Adipocyte (in vitro differentiated cells): ENCODE measurements at places on chromosomes 16 and 17.

DNA sequence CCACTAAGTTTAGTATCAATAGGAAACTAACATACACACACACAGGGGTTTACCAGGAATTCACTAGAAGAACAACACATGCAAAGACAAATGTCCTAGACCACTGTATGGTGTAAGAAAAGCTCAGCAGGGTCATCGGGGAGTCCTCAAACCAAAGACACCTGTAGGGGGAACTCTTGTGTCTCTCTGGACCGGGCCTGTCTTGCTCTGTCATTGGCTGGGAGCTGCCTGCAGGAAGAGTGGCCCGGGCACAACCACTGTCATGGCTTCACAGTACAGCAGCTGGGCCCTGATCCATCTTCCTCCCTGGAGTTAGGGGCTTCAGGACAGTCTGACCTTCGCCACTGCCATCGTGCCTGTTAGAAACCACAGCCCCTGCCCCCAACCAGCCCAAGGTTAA, 263.6 kb upstream of the DYNLRB2 start:
- no peak for DNase-seq

DNA sequence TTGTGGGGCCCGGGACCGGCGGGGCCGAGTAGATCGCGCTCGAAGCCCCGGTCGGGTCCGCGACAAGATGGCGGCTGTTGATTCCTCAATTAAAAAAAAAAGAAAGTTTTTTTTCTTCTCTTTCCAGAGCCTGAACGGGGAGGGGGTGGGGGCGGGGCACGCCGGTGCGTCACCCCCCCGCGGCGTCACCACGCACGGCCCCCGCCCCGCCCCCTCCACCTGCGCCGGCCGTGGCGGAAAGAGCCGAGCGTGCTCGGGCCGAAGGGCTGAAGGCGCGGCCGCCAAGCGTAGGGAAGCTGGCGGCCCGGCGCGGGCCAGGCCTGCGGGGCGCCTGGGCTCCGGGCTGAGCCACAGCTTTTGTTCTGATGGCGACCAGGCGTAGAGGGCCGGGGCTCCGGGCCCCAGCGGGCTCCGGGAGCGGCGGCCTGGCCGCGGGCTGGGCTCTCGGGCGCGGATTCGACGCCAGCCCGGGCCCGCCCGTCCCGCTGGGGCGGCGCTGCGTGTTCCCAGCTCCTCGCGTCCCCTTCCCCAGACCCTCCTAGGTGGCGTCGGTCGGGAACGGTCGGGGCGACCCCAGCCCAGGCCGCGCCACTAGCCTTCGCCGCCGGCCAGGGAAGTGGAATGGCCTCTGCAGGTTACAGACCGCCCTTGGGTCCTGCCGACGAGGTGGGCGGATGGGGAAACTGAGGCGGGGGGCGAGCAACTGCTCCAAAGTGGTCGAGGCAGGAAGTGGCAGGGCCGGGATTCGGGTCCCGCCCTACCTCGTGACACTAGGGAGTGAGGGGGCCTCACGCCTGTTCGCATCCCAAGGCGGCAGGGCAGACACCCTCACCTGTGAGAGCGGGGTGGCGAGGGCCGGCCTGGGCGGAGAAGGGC, at the start of gene CREBBP:
CREBBP (minus strand) TSS at position 91 of the 876 bp plus-strand sequence. CDS start 797 bp downstream, outside the sequence.
- DNase-seq, result peak; percentile 97

- no peak for DNase-seq
Observed at GRCh38 chr17:79079421-79080200, 5.0 kb downstream of the ENGASE start.

DNA sequence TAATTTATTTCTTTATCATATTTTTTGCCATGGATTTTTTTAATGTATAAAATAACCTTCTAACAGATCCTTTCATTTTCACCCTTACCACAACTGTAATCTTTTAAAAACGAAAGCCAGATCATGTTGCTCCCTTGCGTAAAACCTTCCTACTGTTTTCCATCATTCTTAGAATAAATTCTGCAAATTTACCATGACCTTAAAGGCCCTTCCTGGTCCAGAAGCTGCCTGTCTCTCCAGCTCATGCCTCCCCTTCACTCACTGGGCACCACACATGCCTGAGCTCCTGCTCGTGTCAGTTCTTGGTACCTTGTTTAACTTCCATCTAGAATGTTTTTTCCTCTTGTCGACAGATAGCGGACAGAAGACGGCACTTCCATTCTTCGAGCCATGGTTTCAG, 245.0 kb upstream of the CDH5 start:
- no peak for DNase-seq

DNA sequence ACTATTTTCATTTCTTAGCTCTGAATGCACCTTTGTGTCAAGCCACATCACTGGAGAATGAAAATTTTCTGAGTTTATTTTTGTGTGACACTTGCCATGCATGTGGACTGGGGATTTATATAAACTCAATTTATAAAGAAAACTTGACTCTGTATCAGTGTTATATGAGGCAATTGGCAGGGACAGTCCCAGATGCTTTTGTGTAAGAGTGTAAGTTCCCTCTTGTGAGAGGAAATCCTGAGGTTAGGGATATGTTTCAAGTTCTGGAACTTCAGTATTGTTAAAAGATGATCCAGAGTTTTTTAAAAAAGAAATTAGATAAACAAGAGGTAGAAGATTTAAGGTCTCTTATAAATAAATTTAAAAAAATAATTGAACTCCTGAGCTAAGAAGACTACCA, 10.9 kb upstream of the CCL8 start:
- DNase-seq, result no peak

- DNase-seq, result peak; percentile 37
Observed at GRCh38 chr17:2094891-2095535, 40.1 kb downstream of the HIC1 start.

DNA sequence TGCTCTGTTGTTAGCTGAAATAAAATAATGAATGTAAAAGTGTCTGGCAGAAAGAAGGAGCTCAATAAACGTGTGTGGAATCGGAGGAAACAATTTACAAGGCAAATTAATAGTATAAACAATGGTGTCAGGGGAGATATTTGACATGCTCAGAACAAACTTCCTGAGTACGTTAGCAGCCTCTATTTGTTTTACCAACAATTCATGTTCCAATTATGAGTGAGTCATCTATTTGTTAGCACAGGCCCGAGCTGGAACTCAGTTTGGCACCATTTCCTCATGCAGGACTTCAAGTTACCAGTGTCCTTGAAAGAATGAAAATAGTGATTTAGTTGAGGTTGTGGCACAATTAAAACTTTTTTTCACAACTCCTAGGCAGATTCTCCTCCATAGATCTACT, 9.1 kb downstream of the ASIC2 start:
- peak; percentile 18 for DNase-seq

DNA sequence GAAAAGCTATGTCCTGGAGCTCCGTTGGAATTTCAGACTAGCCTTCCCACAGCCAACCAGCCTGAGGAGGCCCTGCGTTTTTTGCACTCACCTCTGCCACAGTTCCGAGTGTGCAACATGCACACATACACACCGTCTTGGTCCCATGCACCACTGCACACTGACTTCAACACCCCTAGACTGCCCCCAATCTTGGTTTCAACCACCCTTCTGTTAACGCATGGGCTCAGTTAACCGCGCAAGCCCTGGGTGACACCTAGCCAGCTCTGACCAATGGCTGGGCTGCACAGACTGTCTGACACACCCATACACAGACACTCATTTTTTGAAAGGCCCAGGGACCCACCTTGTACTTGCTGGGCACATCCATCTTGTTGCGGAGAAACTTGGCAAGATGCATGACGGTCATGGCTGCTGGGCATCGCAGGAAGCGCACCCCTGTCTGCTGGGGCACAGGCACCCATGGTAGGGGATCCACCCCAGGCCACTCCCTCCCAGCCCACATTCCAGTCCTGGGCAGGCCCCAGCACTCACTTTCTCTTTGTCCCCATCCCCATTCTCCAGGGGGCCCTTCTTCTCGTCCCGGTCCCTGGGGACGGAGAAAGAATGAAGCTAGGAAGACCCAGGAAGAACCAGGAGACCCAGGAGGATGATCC, 8.0 kb downstream of the CISD3 start:
- no peak for DNase-seq

DNA sequence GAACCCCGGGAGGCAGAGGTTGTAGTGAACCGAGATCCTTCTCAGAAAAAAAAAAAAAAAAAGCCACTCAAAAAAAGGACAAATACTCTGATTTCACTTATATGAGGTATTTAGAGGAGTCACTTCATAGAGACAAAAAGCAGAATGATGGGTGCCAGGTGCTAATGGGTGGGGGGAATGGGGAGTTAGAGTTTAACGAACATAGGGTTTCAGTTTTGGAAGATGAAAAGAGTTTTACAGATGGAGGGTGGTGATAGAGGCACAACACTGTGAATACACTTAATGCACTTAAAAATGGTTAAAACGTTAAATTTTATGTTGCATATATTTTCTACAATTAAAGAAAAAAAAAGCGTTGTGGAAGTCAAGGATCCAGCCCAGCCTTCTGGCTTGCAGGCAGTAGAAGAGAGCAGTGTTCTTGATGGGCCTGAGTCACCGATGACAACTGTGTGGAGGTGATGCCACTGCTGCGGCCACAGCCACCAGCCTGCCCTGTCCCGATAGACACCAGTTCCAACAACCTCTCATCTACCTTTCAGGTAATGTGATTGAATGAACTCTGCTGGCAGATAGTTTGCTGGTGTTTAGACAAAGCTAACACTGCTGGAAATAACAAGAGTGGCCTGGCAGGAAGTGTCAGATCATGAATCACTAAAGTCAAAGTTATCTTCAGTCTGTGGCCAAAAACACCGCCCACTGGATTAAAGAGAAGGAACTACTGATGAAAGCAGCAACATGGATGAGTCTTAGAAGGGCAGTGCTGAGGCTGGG, 49.9 kb upstream of the COX10 start:
- no peak for DNase-seq

DNA sequence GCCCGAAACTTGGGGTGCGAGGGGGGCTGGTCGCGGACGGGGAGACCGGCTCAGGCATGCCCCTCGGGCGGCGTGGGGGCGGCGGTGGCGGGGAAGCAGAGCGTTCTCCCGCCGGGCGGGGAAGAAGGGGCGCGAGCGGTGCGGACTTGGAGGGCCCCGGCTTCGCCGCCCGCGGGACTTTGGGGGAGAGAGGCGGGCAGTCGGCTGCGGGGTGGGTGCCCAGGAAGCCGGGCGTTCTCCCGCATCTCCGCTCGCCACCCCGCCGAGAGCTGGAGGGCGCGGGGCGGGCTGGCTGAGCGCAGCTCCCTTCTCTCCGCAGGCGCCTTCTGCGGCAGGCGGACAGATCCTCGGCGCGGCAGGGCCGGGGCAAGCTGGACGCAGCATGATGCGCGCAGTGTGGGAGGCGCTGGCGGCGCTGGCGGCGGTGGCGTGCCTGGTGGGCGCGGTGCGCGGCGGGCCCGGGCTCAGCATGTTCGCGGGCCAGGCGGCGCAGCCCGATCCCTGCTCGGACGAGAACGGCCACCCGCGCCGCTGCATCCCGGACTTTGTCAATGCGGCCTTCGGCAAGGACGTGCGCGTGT, 772 bp downstream of the NTN1 start:
- DNase-seq, result peak; percentile 39

DNA sequence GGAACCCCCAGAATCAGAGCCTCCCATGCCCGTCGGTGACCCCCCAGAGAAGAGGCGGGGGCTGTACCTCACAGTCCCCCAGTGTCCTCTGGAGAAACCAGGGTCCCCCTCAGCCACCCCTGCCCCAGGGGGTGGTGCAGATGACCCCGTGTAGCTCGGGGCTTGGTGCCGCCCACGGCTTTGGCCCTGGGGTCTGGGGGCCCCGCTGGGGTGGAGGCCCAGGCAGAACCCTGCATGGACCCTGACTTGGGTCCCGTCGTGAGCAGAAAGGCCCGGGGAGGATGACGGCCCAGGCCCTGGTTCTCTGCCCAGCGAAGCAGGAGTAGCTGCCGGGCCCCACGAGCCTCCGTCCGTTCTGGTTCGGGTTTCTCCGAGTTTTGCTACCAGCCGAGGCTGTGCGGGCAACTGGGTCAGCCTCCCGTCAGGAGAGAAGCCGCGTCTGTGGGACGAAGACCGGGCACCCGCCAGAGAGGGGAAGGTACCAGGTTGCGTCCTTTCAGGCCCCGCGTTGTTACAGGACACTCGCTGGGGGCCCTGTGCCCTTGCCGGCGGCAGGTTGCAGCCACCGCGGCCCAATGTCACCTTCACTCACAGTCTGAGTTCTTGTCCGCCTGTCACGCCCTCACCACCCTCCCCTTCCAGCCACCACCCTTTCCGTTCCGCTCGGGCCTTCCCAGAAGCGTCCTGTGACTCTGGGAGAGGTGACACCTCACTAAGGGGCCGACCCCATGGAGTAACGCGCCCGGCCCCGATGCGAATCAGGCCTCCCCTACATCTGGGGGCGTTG, 4.0 kb downstream of the TPSG1 start:
- no peak for DNase-seq

- peak; percentile 75 for DNase-seq
Observed at GRCh38 chr17:82349287-82349701, 9.8 kb upstream of the TEX19 start.

DNA sequence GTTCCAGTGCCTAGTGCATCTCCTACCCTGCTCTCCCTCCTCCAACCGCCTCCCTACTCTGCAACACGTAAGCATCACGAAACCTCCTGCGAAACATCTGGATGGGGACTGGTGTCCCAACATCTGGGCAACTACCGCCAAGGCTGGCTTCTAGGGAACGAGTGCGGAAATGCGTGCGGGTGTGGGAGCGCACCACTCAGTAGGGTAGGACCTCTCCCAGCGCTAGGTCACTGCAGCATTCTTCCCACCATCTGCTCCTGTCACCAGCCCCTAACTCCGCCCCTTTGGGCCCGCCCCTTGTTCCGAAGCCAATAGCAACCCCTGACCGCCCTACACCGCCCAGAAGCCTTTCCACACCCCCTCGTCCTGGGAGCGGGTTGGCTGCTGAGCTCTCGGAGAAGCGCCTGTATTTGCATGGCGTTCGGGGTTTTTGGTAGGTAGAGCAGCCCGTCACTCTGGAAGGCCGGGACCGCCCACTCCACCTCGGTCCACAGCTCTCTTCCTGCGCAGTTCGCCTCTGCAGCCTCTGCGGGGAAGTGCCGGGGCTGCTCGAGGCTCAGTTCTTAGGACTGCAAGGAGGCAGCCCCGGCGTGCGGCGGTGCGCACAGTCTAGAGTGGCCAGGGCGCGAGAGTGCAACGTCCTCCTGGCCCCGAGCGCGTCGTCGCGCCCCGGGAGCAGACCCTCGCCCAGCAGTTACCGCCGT, at the start of gene HS3ST3B1:
HS3ST3B1 (plus strand) TSS at position 507 of the 704 bp plus-strand sequence. CDS start 438 bp downstream, outside the sequence.
- peak; percentile 100 for DNase-seq

DNA sequence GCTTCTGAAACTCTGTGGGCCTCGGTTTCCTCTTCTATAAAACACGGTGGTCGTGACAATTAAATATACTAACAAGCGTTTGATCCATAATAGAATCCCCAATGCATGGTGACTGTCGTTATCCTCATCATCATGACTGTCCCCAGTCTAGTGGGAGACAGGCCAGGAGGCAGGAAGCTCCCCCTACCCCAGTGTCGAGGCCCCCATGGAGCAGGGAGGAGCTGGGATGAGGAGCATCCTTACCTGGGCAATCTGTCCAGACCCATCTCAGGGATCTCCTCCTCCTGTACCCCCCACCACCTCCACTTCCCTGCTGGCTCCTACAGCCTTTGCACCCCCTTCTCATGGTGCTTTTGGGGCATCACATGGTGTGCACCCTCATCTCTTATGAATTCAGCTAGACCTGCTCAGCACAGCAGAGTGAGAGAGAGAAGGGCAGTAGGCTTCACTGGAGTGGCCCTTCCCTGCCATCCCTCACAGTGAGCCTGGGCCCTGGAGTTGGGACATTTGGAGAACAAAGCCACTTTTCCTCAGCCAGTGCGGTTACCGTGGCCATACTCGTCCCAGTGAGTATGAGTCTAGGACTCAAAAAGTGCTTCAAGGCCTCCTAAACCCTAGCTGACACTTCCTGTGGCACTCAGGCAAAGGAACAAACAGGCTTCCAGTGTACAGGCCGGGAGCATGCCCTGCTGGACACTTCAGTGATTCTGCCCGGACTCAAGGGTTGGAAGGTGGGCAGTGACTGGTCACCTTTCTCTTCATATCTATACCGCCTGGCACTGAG, 148.6 kb downstream of the CLEC16A start:
- no peak for DNase-seq
